Occipital lobe (tissue), 3 donors: ENCODE measurements at places on chromosomes 7 and 10. TPM values are rescaled to one million over a fixed set of nuclear protein-coding genes. Genes with fewer than 3 reads are reported as not detected.

Gene SPACDR
- total RNA-seq, result not detected

Gene HOXA4
- total RNA-seq, result not detected

Gene ITPRID1
- 8.6 TPM for total RNA-seq

Gene PNLIPRP3
- not detected for total RNA-seq

Gene SCIN
- total RNA-seq, result 1.6 TPM

Gene CPA2
- total RNA-seq, result not detected

Gene AGK
- total RNA-seq, result 45.2 TPM

Gene CCDC172
- total RNA-seq, result not detected

DNA sequence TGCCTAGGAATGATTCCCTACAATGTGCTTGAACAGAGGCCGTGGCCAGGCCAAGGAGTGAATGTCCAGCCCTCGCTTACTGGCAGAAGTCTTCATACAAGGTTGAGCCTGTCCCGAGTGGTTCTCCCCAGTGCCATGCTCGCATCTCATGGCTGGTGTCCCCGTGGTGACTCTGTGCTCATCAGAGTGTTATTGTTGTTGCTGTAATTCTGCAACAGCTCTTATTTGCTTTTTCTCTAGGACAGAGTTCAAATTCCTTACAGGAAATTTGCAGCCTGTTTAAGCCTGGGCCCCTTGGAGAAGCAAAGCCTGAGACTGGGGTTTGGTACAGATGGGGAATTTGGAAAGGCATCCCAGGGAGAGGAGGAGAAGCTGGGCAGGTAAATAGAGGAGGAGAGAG, 157.7 kb upstream of the PRR15 start:
- DNase-seq, result no peak

- DNase-seq, result no peak
Observed at GRCh38 chr10:49328401-49329145, 29.6 kb downstream of the C10orf71 start.

DNA sequence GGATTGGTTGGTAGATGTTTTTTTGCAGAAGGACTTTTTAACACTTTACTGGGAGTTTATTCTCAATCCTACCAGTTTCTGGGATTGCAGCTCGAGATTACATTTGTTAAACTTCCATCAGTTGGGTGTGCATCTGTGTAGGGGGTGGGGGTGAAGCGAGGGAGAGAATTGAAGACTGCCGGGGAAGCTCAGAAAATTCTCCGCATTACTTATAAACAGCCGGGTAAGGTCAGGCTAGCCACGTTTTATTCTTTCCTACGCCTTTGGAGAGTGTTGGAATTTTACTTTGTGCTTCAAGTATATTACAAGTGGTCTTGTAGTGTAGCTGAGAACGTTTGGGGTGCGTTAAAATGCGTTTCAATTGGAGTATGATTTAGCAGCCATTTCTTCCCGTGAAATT, 1.1 kb downstream of the PALS2 start:
- peak; percentile 14 for DNase-seq

DNA sequence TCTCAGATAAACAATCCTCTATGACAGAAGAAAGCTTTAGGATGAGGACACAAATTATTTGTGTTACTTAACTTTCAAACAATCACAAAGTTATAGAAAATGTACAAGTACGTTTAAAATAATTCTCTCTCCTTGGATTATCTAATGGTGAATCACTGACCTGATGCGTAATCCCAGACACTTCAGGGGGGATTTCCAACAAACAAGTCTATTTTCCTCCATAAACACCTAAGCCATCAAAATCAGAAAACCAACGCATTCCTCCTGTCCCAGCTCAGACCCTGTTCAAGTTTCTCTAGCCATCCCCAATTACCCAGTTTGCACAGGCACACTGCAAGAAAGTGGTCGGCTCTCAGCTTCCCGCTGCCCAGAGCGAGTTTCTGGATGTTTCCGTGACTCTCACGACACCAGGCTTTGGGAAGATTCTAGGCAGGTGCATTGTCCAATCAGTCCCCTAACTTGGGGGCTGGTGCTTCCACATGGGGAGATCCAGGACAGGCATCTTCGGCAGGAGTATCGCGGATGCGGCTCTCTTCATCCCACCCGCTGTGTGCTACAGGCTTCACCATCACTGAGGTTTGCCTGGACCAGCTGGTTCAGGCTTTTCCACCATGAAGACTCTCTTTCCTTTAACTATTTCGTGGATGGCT, 200.0 kb downstream of the ZMYND11 start:
- no peak for DNase-seq

- no peak for DNase-seq
Observed at GRCh38 chr7:112202816-112203215, 3.4 kb downstream of the DOCK4 start.

DNA sequence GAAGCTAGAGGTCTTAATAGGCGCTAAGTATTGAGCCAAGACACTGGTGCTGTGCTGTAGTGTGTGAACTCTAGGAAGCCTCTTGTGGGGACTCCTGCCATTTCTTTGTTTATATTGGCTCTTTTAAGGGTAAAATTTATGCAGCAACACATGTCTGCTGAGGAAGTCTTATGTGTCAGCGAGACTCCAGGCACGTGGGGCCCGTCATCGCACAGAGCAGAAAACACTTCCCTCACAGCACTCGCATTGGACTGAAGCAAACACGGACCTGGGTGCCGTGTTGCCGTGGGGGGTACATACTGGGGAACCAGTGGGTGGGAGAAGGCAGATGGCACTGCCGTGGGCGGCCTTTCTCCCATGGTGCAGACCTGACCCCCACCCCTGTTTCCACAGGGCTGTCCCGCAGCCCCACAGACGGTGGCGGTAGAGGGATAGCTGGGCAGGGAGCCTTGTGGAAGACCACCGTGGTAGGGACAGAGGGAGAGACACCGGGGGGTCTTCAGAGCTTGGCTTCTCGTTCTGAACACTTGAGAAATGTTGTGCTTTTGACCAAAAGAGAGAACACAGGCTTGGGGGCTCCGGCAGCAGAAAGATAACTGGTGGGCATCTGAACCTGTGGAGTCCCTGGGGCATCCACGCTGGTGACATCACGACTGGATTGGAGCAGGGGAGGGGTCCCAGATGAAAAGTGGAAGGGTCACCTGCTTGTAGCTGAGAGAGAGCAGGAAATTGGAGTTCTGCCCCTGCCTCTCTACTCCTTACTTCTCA, 284.7 kb upstream of the SHH start:
- DNase-seq, result no peak

GRCh38 chr10:234708-235406, 99.6 kb downstream of the ZMYND11 start:
- DNase-seq, result no peak

- no peak for DNase-seq
Observed at GRCh38 chr10:47376522-47377220, 7.4 kb downstream of the ZNF488 start.

DNA sequence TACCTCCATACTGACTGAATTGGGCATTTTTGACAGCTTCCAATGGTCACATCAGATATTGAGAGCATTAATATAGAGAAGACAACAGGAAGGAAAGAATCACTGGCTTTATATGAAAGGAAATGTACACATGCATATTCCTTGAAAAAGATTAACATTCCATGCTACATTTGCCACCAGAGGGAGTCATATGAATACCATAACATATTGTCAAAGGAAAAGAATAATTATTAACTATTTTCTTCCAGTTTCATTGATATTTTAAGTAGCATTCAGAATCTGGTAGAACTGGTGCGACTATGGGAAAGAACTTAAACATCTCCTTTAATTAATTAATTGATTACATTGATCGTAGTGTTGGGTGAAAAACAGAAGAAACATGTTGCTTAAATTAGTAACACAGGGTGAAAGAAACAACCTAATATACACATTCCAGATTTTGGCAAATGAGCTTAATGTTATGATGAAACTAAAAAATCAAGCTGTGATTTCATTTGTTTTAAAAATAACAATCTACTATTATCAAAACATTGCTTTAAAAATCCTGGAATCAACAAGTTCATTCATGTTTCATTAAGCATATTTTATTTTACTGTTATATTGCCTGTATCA, 71.5 kb downstream of the GPR85 start:
- DNase-seq, result no peak

DNA sequence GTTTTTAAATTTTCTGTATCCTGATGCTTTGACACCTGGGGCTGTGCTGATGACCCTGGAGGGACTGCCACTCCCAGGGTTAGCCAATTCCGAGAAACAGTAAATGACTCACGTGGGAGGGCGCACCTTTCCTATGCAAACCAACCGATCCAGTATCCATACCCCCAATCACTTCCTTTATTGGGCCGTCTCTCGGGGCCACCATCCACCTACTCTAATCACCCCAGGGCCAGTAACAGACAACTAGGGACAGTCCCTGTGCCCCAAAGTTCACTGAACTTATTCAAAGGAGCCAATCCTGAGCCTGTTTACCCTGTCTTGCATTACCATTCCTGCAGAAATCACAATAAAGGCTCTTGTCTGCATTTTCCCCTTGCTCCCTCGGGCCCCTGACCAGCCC, 6.6 kb upstream of the LGI1 start:
- DNase-seq, result no peak
